Forelimb muscle (tissue), 1 donor: ENCODE measurements at places on chromosomes 6 and 20. TPM values are rescaled to one million over a fixed set of nuclear protein-coding genes. Genes with fewer than 3 reads are reported as not detected.

Gene WFDC12
- polyA plus RNA-seq: not detected

DNA sequence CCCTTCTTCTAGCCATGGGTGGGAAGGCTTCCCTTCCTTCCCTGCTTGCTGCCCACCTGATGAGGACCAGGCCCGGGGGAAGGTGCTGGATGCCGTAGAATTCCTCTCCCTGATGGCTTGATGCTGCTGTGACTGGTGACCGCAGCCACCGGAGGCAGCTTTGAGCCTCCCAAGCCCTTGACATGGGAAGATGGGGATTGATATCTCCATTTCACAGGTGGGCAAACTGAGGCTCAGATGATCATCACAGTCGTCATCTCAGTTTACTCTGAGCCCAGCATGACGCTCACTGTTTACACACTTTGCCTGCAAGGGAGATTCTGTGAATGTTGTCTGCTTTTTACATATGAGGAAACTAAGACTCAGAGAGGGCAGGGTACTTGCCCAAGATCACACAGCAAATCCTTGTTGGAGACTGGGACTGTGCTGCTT lies 43.9 kb downstream of the SRC start:
- DNase-seq: no peak

- DNase-seq: no peak
Observed at GRCh38 chr6:109626311-109626710, 64.7 kb downstream of the AK9 start.

GRCh38 chr6:7671076-7671475 lies 54.8 kb upstream of the BMP6 start:
- DNase-seq: no peak

DNA sequence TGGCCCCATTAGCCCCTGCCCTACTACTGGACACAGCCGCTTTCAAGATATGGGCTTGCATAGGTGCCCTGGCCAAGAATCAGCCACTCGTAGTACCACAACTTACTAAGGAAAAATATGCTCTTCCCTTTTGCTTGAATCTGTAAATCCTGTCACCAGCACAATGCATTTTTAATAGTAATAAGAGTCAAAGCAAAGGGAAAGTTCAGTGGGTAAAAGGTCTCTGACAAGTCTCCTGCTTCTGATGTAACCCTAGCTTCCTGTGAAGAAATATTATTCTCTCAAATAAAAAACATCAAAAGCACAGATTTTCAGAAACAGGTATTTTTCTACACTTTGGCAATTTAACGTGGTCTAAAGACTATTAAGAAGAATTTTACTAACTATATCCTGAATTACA lies 373.8 kb downstream of the GJA1 start:
- DNase-seq: no peak

DNA sequence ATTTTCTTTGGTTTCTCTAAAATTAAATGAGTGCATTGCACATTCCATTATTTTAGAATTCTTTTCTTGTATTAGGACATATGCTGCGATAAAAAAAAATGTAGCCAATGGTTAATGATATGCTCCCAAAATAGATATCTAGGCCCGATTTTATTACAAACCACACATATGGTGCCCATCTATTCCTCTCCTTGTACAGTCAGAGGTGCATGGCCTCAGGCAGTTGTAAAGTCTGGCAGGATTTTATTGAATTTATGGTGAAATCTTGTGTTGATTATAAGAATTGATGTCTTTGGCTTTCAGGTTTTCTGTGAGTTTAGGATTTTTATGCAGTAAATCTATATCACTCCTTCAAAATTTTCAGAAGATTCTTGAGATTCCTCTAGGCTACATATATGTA lies 192.2 kb downstream of the RFPL4B start:
- no peak for DNase-seq

- DNase-seq: no peak
Observed at GRCh38 chr6:137970368-137970767, 103.3 kb downstream of the TNFAIP3 start.

- no peak for DNase-seq
Observed at GRCh38 chr20:13910492-13910891, 79.9 kb downstream of the SEL1L2 start.
